ENCODE measurements at places on chromosomes 1 and 21.

DNA sequence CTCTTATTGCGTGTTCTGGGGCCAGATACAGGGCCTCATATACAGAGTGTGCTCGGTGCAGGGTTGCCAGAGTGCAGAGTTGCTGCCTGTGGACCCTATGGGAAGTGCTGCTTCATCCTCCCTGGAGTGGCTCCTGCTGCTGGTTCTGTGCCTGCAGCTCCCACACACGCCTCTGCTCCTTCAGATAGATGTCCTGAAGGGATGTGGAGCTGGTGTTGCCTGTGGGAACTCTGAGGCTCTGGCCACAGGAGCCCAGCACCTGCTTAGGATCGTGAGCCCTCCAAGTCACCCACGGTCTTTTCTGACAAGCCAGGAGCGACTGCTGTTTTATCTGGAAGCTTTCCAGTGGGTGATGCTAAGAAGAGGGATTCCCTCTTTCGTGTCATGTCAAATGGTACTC, 120.5 kb downstream of the CAMTA1 start:
- DNase-seq, result no peak

DNA sequence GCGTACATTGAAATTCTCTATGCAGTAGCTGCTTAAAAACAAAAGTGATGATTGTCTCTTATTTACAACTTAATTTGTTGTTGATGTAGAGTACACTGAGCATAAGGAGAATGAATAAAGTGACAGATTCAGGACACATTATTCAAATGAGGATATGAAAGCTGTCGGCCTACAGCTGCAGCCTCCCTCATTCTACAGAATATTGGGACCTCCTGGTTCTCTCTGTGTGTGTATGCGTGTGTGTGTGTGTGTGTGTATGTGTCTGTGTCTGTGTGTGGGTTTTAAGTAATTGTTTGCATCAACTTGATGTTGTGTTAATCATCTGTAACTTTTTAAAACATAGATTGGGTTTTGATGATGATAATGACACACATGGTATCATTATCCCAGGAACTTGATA, 17.9 kb downstream of the PROX1 start:
- no peak for DNase-seq

DNA sequence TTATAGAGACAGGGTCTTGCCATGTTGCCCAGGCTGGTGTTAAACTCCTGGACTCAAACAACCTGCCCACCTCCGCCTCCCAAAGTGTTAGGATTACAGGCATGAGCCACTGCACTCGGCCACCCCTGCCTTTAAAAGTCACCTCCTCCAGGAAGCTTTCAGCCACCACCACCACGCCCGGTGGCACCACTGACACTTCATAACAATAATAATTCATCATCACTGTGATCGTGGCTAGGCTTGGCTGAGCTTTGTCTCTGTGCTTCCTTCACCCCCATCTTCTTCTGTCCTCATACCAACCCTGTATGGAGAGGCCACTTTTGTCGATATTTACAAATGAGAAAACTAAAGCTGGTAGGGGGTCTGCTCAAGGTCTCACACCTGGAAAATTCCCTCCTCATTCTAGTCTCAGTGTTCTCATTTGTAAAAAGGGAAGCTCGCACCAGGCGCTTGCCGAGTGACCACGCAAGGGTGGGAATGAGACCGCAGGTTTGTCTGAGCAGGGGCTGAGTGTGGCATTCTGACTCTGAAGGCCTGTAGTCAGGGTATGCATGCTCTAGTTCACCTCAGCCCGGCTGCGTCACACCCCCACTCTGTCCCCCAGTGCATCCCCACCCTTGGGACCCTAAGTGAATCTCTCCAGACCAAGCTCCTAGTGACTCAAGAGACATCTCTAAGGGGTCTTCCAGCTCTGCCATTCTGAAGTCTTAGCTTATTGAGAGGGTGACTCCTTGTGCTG, 12.9 kb upstream of the EPHA2 start:
- no peak for DNase-seq

DNA sequence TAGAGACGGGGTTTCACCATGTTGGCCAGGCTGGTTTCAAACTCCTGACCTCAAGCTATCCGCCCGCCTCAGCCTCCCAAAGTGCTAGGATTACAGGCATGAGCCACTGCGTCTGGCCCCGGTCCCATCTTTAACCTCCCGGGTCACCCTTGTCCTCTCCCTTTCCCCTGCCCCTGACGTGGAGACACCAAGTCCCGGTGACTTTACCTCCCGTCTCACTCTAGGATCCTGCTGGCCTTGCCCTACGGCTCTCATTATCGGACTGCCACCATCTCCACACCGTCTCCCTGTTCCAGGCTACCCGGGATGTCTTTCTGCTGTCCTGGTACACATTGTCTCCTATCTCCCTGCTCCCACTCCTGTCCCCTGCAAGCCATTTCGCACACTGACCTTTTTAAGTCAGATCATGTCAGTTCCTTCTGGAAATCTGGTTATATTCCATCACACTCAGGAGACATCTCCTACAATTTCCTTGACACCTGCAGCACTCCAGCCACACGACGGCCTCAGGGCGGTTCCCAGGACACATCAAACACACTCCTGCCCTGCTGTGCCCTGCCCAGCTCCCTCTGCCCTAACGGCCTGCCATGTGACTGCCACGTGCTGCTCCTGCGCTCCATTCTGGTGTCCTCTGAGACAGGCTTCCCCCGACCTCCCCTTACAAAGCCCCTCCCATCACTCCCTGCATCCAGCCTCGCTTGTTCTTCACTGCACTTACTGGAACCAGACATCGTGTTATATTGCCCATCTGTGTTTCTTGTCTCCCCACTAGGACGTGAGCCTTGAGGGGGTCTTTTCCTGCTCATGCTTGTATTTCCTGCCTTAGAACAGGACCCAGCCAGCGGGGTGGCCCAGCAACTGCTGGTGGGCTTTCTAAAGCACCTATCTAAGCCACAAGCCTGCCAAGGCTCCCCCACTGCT, 32.7 kb downstream of the TTC39A start:
- DNase-seq, result no peak

- DNase-seq, result peak; percentile 26
These were observed 107.2 kb downstream of the SIM2 start for GRCh38 chr21:36806103-36806502.

- DNase-seq, result no peak
These were observed 10.2 kb upstream of the FCRL5 start for GRCh38 chr1:157562515-157562914.

DNA sequence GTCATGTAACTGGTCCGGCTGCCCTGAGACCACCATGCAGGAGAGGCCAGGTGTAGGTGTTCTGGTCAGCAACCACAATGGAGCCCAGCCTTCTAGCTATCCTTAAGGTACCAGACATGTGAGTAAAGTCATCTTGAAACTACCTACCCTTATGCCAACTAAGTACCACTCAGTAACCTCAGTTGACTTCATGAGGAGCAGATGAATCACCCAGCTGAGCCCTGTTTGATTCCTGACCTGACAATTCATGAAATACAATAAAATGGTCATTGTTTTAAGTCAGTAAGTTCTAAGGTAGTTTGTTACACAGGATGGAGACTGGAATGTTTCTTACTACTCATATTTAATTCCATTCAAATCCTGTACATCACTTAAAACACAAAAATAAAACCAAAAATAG, 113.1 kb upstream of the LMO4 start:
- DNase-seq, result no peak

DNA sequence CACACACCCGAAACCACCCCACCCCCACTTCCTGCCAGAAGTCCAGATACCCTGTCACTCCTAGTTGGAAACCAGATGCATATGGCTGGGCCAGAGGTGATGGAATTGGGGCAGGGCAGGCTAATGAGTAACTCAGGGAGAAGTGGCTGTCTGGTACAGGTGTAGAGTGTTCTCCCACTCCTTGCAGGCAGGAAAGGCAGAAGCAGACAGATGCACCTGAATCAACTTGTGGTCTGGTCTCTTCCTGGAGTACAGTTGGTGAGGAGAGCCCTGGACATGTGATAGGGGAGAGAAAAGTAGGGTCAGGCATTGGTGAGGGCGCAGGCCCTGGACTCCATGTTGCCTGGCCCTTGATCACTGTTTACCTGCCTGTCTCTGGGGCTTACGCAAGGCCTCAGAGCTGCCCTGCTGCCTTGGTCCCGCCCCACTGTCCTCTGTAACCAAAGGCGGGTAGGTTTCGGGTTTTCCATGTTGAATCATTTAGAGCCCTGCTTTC, 2.5 kb downstream of the CGN start:
- DNase-seq, result no peak

GRCh38 chr21:24890021-24890420, 717.3 kb downstream of the MRPL39 start:
- no peak for DNase-seq

- DNase-seq, result no peak
These were observed 19.7 kb upstream of the SMPDL3B start for GRCh38 chr1:27915082-27915575.

GRCh38 chr1:162689745-162690671, 57.7 kb downstream of the DDR2 start:
- peak; percentile 27 for DNase-seq

GRCh38 chr21:38139380-38140168, 117.2 kb upstream of the KCNJ15 start:
- peak; percentile 24 for DNase-seq

DNA sequence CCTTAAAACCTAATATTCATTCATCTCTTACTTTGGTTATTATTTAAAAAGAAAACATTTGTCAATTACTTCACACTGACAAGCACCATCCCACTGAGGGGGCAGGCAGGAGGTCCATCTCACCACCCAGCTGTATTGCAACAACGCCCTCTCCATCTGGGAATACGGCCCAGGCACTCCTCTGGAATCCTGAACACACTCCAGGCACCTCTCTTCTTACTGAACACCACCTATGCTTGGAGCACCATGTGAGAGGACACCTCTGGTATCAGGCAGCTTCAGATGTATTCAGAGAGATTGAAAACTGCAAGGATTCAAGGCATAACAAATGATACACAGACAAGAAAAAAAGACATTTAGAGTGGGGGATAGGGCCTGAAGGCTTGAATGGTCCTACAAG, 147.1 kb downstream of the CACNA1E start:
- no peak for DNase-seq

- DNase-seq, result no peak
These were observed 14.5 kb downstream of the CFHR4 start for GRCh38 chr1:196902344-196902743.

- peak; percentile 20 for DNase-seq
These were observed 3.1 kb downstream of the CTBS start for GRCh38 chr1:84571150-84571535.

GRCh38 chr1:237578540-237578939, 312.2 kb downstream of the ZP4 start:
- no peak for DNase-seq

- DNase-seq, result no peak
These were observed 1.6 kb downstream of the COL6A2 start for GRCh38 chr21:46099476-46099875.

GRCh38 chr1:41924911-41925310, 6.2 kb upstream of the HIVEP3 start:
- no peak for DNase-seq

DNA sequence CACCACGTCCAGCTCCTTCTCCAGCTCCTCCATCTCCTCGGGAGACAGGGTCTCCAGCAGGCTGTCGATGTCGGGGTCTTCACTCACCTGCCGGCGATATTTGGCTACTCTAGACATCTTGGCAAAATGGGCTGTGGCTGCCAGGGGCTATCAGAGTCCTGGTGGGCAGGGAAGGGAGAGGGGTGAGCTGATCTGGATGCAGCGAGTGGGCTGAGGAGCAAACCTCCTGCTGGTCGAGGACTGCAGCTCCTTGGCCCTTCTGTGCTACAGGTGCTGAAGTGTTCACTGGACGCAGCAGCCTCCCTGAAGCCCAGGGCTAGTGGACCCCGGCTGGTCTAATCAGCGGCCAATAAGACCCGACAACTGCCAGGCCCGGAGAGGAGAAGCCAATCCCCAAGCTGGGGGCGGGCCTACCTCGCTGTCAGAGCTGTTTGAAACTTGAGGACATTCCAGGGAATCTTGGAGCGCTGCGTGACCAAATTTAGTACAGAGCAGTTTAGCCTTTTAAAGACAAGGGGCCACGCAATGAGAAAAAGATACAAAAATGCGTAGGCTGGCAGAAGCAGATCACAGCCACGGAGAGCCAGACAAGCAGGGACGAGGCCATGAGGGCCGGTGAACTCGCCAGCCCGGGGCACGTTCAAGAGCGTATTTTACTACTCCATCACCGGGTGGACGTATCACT, at the start of gene LMOD1:
Gene LMOD1 (minus strand): TSS at position 325 of the 685 bp plus-strand sequence. CDS start 208 bp downstream, at position 117.
- peak; percentile 86 for DNase-seq

DNA sequence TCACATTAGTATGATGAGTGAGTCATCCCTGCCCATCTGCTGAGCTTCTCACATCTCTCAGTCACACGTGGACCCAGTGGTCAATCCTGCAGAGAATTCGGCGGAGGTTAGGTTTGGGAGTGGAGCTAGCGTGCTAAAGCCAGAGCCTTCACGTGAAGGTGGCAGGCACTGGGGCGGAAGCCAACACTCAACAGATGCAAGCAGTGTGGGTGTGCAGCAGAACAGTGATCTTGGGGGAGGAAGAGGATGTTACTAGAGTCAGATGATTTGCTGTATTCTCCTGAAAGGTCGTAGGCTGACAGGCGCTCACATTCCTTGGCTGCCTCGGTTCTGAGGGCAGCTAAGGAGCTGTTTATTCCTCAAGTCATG, 6.7 kb downstream of the C1orf115 start:
- no peak for DNase-seq

GRCh38 chr1:32606565-32607371, 43.6 kb downstream of the ZBTB8OS start:
- DNase-seq, result no peak

GRCh38 chr1:177043597-177043996, 120.9 kb downstream of the ASTN1 start:
- no peak for DNase-seq

- DNase-seq, result peak; percentile 99
These were observed 30.4 kb upstream of the ZBTB21 start for GRCh38 chr21:42040411-42041180.

GRCh38 chr1:48930011-48930410, 153.3 kb upstream of the BEND5 start:
- DNase-seq, result no peak

- no peak for DNase-seq
These were observed 204.7 kb downstream of the HLX start for GRCh38 chr1:221083902-221084301.

- DNase-seq, result no peak
These were observed 95.5 kb upstream of the MARK1 start for GRCh38 chr1:220432408-220432807.

DNA sequence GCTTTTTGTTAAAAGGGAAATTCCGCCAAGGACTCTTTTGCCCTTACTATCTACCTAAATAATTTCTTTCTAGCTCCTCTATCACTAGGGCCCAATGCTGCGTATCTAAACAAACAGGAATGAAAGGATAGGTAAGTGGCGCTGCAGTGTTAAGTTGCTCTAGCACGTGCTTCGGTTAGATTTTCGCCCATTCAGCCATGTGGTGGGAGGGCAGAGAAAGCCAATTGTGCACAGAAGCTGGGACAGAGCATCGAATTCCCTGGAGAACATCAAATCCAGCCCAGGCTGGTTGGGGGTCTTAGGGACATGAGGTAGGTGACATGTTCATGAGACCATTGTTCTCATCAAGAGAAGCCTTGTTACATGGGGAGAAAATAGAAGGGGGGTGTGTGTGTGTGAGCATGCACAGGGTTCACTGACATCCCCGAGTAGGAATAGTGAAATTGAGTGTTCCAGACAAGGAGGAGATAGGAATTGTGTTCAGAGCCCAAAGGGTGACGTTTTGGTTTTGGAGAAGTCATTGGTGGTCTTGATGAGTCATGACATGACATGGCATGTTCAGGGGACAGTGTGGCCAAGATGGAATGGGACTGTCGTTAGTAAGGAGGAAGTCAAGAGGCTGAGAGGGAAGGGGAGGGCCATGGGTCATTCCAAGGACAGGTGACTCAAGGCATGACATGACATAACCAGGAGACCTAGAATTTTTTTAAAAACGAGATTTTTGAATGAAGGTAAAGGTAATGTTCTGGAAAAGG, 107.1 kb downstream of the TLR5 start:
- no peak for DNase-seq

All from astrocyte of the spinal cord (primary cell).